ENCODE measurements at places on chromosomes 1 and 21.
A peak's percentile ranks its signal among the peaks of the same experiment; 100 is the strongest.

GRCh38 chr1:198915327-198916231 lies 276.7 kb downstream of the PTPRC start:
- no peak for DNase-seq

DNA sequence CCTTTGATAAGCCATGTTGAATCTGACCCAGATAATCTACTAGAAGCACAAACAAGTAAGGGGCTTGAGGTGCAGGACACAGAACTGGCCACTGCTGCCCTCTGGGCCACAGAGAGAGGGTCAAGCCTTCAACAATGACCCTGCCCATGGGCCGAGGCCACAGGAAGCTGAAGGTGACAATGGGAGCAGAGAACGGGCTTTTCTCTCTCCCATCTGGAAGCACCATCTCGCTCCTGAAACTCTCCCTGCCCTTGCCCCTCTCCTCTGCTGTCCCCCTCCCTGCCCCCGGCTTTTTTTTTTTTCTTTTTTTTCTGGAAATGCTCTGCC lies 133.1 kb upstream of the DUSP10 start:
- no peak for DNase-seq

GRCh38 chr1:5156416-5157120 lies 502.2 kb downstream of the AJAP1 start:
- DNase-seq, result no peak

- no peak for DNase-seq
These were observed at the start of gene IVL for GRCh38 chr1:152907686-152908601. IVL (plus strand) TSS chr1:152908546; CDS start chr1:152909798, 1,252 bp downstream.

DNA sequence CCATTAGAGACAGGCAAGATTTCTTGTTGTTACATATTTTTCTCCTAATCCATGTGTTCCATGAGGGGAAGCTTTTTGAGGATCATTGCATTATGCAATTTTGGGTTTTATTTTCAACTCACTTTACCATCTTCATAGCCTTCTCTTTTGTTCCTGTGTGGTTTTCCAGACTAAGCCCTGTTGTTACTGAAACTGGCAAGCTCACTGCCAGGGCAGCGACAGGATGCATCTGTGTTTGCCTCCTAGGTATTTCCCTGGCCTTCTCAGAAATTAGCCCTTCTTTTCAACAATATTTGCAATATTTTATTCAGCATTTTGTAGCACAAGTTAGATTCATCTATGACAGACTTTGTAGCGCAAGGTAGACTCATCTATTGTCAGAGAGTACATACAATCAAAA lies 134.2 kb upstream of the CYYR1 start:
- DNase-seq, result no peak

GRCh38 chr1:218614031-218614430 lies 268.9 kb downstream of the TGFB2 start:
- no peak for DNase-seq

- DNase-seq, result peak; percentile 64
These were observed 1.4 kb upstream of the KLHL21 start for GRCh38 chr1:6603915-6604558.

DNA sequence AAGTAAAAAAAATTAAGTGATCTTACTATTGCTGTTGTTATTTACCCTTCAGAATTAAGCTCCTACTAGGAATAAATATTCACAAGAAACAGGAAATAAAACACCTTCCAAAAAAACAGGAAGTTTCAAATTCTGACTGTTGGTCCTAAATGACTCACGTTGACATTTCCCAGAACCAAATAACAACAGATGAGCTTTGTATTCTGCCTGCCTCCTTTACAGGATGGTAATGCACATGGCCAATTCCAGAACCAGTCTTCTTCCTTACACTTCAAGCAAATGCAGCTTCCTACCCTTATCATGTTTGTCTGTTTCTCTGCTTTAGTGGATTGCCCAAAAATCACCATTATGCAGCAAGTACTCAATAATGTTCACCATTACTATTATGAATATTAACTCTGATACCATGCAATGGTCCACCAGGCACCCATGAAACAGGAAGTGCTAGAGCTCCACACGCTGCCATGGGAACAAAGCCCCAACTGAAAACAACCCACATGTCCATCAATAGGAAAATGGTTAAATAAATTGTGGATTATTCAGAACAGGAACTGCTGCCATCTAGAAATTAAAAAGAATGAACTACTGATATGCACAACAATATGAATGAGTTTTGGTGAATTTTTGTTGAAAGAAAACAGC lies 8.9 kb downstream of the CASP9 start:
- DNase-seq, result no peak

DNA sequence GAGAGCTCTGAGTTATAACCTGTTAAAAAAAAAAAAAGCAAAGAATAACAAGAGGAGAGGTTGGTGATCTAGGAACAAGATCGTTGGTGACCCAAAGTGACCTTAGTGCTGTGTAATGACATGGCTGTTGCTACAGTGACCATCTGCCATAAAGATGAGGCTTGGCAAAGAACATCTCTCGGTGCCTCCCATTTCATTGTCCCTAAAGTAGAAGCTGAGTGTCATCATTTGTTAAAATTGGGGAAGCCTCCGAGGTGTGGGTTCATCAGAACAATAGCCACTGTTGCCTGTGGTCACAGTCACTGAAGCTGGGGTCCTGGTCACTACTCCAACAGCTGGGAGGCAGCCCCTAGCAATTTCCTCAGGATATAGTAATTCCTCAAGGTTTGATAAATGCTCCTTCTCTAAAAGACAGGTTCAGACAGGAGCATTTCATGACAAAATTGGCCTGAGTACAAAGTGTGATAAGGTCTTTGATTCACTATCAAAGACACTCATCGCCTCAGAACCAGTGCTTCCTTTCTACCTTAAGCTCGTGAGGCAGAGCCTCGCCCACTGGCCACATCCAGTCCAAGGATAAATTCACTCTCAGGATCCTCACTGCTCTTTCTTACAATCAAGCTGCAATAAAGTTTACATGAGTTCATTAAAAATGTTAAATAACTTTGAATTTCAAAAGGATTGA lies 81.9 kb upstream of the RGS2 start:
- DNase-seq, result no peak

- no peak for DNase-seq
These were observed 94.6 kb upstream of the DAB1 start for GRCh38 chr1:57518496-57518895.

DNA sequence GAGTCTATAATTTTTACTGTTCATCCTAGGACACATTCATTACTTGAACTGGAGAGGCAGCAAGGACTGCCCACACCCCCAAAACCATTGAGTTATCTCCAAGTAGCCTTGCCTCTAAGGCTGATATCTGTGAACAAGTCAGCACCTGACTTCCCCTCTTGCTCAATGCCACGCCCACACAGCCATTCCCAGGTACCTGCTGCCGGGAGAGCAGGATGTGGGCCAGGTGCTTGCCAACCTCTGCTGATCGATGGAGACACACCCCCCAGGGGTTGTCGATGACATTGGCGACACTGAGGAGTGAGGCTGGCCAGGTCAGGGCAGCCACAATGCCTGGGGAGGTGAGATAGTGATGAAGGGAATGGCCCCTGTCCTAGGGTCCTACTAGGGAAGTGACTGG lies 60.1 kb downstream of the TMCO4 start:
- DNase-seq, result no peak

- peak; percentile 79 for DNase-seq
These were observed 24.1 kb upstream of the NFASC start for GRCh38 chr1:204846546-204846945.

GRCh38 chr1:203479646-203480045 lies 4.0 kb downstream of the PRELP start:
- no peak for DNase-seq
